ENCODE measurements at places on chromosomes 13 and 19. TPM values are rescaled to one million over a fixed set of nuclear protein-coding genes. Genes with fewer than 3 reads are reported as not detected.
A peak's percentile ranks its signal among the peaks of the same experiment; 100 is the strongest.

GRCh38 chr13:113053376-113053775 lies 52.2 kb upstream of the F7 start:
- no peak for DNase-seq

- DNase-seq, result no peak
Measured at GRCh38 chr13:47555235-47555634, 445.8 kb downstream of the SUCLA2 start.

GRCh38 chr13:30138511-30138910 lies 168.8 kb downstream of the KATNAL1 start:
- DNase-seq, result no peak

MAG gene
- total RNA-seq, result not detected

DNA sequence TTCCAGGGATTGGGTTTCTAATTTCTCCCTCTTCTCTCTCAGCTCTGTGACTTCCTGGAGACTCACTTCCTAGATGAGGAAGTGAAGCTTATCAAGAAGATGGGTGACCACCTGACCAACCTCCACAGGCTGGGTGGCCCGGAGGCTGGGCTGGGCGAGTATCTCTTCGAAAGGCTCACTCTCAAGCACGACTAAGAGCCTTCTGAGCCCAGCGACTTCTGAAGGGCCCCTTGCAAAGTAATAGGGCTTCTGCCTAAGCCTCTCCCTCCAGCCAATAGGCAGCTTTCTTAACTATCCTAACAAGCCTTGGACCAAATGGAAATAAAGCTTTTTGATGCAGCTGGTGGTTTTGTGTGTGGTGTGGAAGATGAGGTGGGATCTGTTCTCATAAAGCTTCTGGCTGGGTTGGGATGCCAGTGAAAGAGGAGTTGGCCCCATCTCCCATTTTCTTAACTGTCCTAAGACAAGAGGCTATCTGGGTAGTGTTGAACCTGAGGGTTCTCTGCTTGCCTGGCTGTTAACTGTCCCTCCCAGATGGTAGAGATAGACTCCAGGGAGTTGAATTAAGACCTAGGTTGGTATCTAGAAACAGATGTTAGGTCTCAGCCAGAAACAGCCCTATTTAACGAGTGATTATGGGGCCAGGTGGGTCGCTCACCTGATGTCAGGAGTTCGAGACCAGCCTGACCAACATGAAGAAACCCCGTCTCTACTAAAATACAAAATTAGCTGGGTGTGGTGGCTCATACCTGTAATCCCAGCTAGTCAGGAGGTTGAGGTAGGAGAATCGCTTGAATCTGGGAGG lies 1.6 kb downstream of the FTL start:
- no peak for DNase-seq

CRLF1 gene
- total RNA-seq, result 6.6 TPM

DNA sequence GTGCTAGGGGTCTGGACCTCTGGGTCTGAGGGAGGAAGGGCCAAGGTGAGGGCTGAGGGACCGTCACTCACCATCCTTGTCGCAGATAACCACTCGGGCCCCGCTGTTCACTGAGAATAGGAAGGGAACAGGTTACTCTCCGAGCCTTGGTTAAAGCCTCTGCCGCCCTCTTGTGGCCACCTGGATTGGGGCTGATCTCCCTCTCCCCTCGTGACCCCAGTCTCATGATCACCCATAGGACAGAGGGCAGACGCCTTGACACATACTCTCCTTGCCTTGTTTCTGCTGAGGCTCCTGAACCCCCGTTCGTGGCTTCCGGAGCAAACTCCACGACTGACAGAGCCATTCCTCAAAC lies 580 bp downstream of the HSD17B14 start:
- peak; percentile 77 for DNase-seq

GRCh38 chr13:98233127-98233526 lies 56.1 kb upstream of the RNF113B start:
- DNase-seq, result no peak

DNA sequence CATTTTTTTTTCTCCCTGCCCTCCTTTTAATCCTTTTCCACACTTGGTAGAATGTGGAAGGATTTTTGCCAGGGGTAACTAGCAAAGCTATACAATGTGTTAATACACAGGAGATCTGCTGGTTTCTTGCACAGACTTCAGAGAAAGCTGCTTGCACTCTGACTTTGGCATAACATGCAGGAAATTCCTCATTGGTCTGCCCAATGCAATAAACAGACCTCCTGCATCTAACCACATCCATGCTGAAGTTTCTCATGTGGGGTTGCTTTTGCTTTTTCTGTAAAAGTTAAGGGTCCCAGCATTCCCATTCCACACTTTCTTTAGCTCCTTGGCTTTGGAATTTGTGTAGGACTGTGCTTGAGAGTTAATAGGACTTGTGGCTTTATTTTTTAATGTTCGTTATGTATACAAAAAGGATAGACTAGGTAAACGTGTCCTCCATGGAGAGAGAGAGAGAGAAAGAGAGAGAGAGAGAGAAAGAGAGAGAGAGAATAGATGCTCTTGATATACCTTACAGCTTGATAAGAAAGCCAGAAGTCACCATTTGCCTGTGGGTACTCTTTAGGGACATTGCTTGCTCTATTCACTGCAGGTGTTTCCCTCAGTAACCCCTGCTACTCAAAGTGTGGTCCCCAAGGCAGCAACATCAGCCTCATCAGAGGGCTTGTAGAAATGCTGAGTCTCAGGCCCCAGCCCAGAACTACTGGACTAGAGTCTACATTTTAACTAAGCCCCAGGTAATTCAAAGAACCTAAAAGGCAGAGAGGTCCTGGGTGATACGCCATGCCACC lies 170.5 kb downstream of the SHISA2 start:
- no peak for DNase-seq

DNA sequence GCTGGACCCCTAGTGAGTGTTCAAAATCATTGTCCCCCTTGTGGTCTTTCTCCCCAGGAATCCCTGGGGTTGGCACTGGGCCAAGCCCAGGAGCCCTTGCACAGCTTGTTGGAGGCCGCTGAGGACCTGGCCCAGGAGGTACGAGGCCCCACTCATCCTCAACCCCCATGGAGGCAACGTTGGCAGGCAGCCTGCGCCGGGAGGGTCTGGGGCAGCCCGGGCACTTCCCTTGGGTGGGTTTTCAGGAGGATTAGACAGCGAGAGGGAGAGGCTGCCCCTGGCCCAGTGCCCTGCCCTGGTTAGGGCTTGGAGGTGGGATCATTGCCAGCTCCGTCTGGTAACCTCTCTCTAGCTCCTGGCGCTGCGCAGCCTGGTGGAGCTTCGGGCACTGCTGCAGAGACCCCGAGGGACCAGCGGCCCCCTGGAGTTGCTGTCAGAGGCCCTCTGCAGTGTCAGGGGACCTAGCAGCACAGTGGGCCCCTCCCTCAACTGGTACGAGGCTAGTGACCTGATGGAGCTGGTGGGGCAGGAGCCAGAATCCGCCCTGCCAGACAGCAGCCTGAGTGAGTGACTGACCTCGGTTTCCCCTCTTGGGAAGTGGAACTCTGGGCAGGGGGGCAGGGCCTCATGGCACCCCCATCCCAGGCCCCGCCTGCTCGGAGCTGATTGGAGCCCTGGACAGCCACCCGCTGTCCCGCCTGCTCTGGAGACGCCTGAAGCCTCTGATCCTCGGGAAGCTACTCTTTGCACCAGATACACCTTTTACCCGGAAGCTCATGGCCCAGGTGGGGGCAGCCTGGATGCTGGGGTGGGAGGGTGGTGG lies 3.0 kb downstream of the ABCA7 start:
- DNase-seq, result no peak

KLK3 gene
- total RNA-seq, result not detected

- DNase-seq, result peak; percentile 52
Measured at GRCh38 chr19:18156841-18157464, 4.0 kb downstream of the PIK3R2 start.

GRCh38 chr19:16525751-16526481 lies 16.3 kb downstream of the CHERP start:
- DNase-seq, result no peak

ZGLP1 gene
- total RNA-seq, result 0.43 TPM

- no peak for DNase-seq
Measured at GRCh38 chr13:46578590-46578975, 25.6 kb downstream of the LRCH1 start.

DNA sequence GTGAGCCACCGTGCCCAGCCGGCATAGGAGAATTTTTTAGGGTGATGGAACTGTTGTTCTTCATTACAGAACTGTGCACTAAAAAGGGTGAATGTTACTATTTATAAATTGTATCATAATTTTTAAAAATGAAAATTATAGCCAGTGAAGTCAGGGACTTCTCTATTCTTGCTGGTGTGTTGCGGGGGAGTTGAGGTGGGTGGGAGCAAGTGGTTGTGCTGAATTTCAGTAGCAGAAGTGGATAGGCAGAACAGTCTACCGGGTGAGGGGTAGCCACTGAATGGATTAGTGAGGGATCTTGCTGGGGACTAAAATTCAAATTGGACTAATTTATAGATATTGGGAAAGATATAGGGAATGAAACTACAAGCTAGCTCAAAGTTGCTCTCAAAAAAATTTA lies 74.0 kb downstream of the CAB39L start:
- DNase-seq, result no peak

C19orf73 gene
- 4.6 TPM for total RNA-seq

- DNase-seq, result peak; percentile 17
Measured at GRCh38 chr13:106650690-106651205, 82.8 kb upstream of the ARGLU1 start.

TEX26 gene
- not detected for total RNA-seq

VMAC gene
- 4.5 TPM for total RNA-seq

- no peak for DNase-seq
Measured at GRCh38 chr13:28658539-28658795, 463 bp upstream of the POMP start.

NECTIN2 gene
- total RNA-seq, result 23.6 TPM

DNA sequence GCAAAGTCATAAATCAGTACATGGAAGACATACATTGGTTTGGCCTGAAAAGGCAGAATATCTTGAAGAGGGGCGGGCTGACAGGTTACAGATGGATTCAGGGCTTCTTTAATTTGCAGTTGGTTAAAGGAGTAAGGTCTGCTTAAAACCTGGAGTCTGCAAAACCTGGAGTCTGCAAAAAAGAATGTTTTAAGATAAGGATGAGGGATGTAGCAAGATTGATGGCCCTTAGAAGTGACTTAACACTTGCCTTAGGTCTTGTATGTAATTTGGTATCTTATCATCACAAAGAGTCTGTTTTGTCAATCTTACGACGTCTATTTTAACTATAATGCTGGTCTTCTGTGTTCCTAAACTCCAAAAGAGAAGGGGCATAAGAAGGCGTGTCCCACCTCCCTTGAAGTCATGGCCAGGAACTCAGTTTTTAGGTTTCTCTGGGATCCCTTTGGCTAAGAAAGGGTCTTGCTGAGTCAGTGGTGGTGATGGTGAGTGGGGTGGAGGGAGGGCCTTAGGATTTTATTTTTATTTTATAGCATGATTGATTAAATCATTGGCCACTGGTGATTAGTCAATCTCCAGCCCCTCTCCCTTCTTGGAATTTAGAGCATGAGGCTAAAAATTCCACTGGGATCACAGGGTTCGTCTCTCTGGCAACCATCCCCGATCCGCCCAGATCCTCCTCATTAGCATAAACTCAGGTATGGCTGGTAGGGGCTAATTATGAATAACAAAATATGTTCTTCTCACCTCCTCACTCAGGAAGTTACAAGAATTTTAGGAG lies 10.1 kb upstream of the HAS1 start:
- DNase-seq, result no peak

TJP3 gene
- not detected for total RNA-seq

DNA sequence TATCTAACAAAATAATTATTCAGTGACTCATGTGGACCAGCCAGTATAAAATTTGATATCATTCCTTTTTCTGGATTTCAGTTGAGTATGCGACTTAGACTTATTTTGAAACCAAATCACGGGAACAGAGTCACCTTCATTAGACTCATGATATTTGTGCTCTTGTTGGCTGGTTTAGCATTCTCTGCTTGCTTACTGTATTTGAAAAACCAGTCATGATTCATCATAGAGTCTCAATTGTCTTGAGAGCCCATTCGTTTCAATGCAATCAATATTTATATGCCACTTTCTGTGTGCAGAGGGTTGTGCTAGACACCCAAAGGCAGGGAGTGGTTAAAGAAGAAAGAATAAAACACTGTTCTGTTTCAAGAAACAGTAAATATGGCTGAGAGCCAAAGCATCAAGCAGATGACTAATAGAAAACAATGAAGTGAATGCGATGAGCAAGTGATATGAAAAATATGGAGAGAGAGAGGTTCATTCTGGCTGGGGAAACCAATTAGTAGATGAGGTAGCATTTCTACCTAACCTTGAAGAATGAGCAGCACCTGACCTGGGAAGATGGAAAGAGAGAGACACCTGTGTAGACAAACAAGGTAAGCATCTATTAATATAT lies 99.6 kb upstream of the MBNL2 start:
- no peak for DNase-seq

DNA sequence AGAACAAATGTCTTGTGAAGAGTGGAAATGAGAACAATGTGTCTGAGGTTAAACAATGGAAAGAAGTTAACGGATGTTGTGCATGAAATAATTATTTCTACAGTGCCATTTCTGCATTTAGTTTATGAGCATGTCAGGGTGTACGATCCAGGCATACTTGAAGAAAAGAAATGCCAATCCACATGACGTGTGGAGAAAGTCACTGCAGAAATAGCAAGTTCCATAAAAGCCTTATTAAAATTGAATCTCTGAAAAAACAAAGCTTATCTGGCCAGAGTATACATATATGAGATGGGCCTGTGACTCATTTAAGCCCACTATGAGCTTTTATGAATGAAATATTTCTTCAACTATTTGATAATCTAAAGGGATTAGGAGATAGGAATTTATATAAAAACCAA lies 426.1 kb downstream of the EFNB2 start:
- DNase-seq, result no peak

- DNase-seq, result no peak
Measured at GRCh38 chr13:41017817-41018601, 1.1 kb downstream of the ELF1 start.

- DNase-seq, result no peak
Measured at GRCh38 chr13:25690582-25690981, 318.8 kb downstream of the ATP8A2 start.

DNA sequence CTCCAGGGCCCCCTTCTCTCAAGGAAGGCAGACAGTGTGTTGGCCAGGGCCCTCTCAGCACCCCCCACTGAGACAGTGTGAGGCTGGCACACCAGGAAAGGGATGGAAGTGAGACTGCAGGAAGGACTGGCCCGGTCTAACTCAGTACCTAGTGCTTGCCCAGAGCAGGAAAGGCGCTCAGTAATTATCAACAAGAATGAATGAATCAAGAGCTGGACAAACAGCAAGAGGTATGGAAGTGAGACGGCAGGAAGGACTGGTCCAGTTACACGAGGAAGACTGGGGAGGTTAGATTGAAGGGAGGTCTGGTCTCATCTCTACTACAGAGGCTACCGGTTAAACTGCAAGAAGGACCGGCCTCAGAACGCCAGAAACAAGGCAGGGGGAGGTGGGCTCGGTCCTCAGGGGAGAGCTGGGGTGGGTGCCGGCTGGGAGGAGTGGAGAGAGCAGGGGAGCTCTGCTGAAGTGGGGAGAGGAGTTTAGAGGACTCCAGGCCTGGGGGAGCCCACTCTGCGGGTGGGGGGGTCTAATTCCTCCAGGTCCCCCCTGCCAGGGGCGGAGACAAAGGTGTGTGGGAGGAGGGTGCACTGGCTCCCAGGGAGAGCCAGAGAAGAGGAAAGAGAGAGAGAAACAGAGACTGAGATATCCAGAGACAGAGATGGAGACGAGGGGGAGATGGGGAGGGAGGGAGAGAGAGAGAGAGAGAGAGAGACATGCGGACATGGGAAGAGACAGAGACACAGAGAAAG lies 1.1 kb downstream of the SLC8A2 start:
- no peak for DNase-seq

All from MG63 (cell line).